Hair follicular keratinocyte (primary cell): ENCODE measurements at places on chromosomes 11 and 22. TPM values are rescaled to one million over a fixed set of nuclear protein-coding genes. Genes with fewer than 3 reads are reported as not detected.

The OR51E1 gene
- total RNA-seq, result not detected in 2 replicates

The KRTAP5-10 gene
- not detected in 2 replicates for total RNA-seq

The PHRF1 gene
- 13.8 and 21.4 TPM in 2 replicates for total RNA-seq

The TIGD3 gene
- 0.08 TPM in 1 of 2 replicates, not detected in the other for total RNA-seq

The ST14 gene
- 85.2 and 88.1 TPM in 2 replicates for total RNA-seq

The TESMIN gene
- total RNA-seq, result 6.6 and 9.8 TPM in 2 replicates

The KRTAP5-7 gene
- not detected in 2 replicates for total RNA-seq

The KRTAP5-8 gene
- not detected in 2 replicates for total RNA-seq

The DEFB131B gene
- not detected in 2 replicates for total RNA-seq

The VSIG10L2 gene
- total RNA-seq, result not detected in 2 replicates

The NXPE1 gene
- total RNA-seq, result not detected in 2 replicates

The LRRC74B gene
- not detected in 2 replicates for total RNA-seq

The COA4 gene
- 71.3 and 117 TPM in 2 replicates for total RNA-seq

The LRRC10B gene
- total RNA-seq, result not detected in 2 replicates

The MS4A4E gene
- not detected in 2 replicates for total RNA-seq
